Stimulated activated CD8-positive, alpha-beta memory T cell treated with anti-CD3 and anti-CD28 coated beads, Interleukin-7, amount 100 ng/mL, for 24 hours (primary cell): ENCODE measurements at places on chromosomes 1 and 21.

DNA sequence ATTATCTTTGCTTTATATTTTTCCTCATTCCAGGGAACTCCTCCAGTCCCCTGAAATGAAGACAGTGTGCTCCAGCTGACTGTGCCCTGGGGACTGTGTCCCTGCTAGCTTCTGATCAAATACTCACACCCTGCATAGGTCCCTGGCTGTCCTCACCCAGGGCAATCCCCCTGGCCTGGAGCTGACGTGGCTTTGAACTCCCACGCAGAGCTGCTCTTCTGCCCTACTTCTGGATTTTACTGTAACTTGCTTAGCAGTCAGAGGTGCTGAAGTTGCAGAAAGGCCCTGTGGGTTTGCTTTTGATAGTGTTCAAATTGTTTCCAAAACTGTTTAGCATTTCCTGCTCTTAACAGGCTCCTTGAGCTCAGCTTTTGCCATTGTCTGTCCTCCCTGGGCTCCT is 186.5 kb downstream of the FASLG start:
- DNase-seq, result peak; percentile 18

DNA sequence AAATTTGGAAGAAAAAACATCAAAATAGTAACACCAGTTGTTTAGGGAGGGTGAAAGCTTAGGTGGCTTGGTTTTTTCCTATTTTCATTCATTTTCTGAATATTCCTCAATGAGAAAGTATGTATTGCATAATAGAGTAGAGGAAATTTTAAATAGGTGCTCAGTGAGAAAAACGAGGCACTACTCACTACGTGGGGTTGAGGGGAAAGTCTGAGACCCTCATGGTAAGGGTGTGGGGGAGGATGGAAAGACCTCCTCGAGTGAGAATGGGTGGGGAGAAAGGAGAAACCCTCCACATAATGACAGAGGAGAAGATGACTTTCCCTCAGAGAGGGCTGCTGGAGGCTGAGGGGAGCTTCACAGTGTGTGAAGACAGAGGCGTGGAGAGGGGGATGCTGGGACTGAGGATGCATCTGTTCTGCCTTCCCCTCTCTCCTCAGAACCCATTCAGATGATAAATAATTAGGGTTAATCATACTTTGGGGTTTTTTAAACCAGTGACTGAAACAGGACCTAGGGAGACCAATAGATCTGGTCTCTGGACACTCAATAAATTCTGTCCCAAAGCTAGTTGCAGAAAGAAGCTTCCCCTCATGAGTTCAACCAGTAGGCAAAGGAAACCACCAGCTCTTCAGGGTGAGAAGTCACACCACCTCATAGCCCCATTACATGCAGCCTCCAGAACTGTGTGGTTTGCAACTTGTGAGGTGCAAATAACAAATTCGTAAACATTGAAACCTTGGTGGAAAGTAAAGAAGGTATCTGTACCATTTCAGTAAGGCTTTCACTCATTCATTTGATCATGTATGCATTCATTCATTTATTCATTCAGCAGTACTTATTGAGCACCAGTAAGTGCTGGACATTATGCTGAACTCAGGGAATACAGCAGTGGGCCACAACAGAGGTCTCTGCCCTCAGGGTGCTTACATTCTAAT is 17.1 kb downstream of the SLAMF7 start:
- DNase-seq, result no peak

- no peak for DNase-seq
Observed at GRCh38 chr1:13813398-13814012, 113.5 kb downstream of the PRDM2 start.

GRCh38 chr1:58818075-58818474 is 34.2 kb upstream of the JUN start:
- DNase-seq, result no peak
